Spleen (tissue), 13 donors: ENCODE measurements at places on chromosomes 2 and 18. TPM values are rescaled to one million over a fixed set of nuclear protein-coding genes. Genes with fewer than 3 reads are reported as not detected.

Gene REG3G
- total RNA-seq, result not detected

Gene SRD5A2
- total RNA-seq, result not detected

Gene CCDC74B
- 0.52 TPM for total RNA-seq

Gene HTR2B
- total RNA-seq, result 0.51 TPM

Gene SDC1
- total RNA-seq, result 43.8 TPM

Gene CHRNA1
- not detected for total RNA-seq

DNA sequence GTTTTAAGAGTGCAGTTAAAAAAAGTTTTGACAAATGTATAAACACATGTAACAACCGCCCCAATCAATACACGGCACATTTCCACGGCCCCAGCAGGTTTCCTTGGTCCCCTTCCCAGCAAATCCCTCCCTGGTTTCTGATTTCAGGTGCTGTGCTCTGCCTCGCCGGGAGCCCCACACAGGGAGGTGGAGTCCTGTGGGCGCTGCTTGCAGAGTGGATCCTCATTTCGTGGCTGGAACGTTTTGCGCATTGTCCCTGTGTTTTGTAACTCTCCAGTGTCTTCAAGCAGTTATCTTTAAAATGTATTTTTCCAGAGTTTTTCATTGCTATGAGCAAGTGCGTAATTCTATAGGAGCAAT, 124.8 kb downstream of the GALR1 start:
- no peaks in the 10 kb centered on the region for H3K36me3 ChIP-seq
- H3K4me1 ChIP-seq, result no peaks in the 10 kb centered on the region
- no peak for DNase-seq

GRCh38 chr2:37730037-37730818, 58.8 kb upstream of the CDC42EP3 start:
- no peak overlapping the region for H3K27ac ChIP-seq
- no peaks in the 10 kb centered on the region for H3K36me3 ChIP-seq
- no peak overlapping the region for H3K4me3 ChIP-seq
- DNase-seq, result no peak
- no peaks in the 10 kb centered on the region for H3K4me1 ChIP-seq

GRCh38 chr2:40488927-40489677, 37.2 kb upstream of the SLC8A1 start:
- no peaks in the 10 kb centered on the region for H3K27me3 ChIP-seq
- H3K36me3 ChIP-seq, result no peaks in the 10 kb centered on the region
- peak overlapping the region; percentile 65 for H3K27ac ChIP-seq
- DNase-seq, result no peak
- peak overlapping the region; percentile 16 for H3K4me3 ChIP-seq

DNA sequence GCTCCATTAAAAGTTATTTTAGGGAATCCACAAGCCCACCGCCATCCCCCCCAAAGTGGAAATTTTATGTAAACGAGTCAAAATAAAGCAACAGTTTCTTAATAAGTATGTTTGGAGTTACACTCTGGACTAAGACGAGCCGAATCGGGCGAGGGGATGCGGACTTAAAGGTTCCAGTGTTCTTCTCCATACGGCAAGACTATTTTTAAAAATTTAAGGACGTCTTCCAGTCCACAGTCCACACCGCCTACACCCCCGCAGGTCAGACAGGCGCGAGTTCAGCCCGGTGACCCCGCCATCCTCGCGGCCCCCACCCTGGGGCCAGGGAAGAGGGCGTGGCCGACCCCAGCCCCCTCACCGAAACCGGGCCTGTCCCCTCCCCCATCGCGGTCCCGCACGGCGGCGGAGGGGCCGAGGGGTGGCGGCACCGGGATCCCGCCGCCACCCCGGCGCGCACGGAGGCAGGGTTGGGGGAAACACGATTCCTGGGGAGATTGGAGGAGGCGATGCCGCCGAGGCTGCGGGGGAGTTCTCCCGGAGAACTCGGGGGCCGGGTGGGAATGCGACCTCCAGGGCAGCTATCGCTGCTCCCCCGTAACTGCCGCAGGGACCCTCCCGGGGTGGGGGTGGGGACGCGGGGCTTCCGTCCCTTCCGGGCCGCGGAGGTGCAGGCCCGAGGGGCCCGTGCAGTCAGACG, 24.5 kb upstream of the SMAD7 start:
- no peak overlapping the region for H3K27ac ChIP-seq
- DNase-seq, result no peak
- no peaks in the 10 kb centered on the region for H3K36me3 ChIP-seq

GRCh38 chr18:57574866-57575265, 11.6 kb downstream of the FECH start:
- H3K27me3 ChIP-seq, result no peaks in the 10 kb centered on the region
- no peak for DNase-seq
- H3K27ac ChIP-seq, result no peak overlapping the region
- H3K36me3 ChIP-seq, result peaks cover 98% of the 10 kb centered on the region
- H3K4me1 ChIP-seq, result no peaks in the 10 kb centered on the region
- H3K4me3 ChIP-seq, result no peak overlapping the region
